ENCODE measurements at places on chromosomes 11 and 22. TPM values are rescaled to one million over a fixed set of nuclear protein-coding genes. Genes with fewer than 3 reads are reported as not detected.

- no peak for DNase-seq
Measured at GRCh38 chr11:2209900-2210321, 38.3 kb upstream of the TH start.

GRCh38 chr11:134047586-134047999 is 21.3 kb upstream of the JAM3 start:
- peak; percentile 16 for DNase-seq

DNA sequence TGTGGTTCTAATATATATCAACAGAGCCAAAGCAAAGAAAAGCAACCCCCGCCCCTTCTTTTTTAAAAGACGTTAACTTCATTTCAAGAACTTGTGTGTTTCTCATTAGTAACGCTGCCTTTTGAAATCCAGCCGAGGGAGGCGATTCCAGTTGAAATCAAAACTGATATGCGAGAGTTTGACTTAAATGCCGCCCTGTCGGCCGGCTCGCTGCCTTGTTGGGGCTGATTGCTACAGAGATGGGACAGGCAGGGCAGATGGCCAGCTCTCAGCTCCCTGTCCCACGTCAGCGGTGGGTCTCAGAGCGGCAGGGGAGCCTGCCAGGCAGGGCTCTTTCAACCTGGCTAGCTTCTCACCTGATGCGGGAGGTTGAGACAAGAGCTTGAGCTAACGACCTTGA is 51.9 kb upstream of the ALX4 start:
- no peak for DNase-seq

DNA sequence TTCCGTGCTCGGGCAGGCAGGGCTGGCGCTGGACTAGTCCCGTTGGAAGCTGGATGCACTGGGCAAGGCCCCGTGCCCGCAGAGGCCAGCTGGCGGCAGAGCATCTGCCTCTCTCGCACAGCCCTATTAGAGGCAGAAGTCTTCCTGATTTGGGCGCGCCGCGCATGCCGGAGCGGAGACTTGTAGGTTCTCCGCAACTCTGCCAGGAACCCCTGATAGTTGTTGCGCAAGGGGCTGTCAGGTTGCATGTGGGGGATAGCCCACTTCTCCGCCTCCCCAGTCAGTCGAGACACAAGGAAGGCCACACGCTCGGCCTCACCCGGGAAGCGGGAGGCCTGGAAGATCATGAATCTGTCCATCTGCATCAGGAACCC is 1.2 kb downstream of the RTL6 start:
- DNase-seq, result no peak

DNA sequence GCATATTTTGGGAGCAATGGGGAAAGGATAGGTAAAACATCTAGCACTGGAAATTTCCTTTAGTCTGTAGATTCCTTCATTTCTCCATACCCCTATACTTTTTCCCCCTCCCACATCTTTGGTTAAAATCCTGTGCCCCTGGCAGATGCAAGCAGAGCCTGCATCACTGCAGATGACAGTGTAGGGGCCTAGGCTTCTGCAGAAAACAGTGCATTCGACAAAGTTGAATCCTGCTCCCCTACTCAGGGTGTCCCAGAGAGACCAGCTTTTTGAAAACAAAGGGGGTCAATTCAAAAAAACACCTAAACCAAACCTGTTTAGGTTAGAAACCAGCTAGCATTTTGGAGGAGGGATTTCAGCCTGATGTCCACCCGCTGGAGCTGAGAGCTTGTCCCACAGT is 43.8 kb upstream of the BLID start:
- no peak for DNase-seq

DNA sequence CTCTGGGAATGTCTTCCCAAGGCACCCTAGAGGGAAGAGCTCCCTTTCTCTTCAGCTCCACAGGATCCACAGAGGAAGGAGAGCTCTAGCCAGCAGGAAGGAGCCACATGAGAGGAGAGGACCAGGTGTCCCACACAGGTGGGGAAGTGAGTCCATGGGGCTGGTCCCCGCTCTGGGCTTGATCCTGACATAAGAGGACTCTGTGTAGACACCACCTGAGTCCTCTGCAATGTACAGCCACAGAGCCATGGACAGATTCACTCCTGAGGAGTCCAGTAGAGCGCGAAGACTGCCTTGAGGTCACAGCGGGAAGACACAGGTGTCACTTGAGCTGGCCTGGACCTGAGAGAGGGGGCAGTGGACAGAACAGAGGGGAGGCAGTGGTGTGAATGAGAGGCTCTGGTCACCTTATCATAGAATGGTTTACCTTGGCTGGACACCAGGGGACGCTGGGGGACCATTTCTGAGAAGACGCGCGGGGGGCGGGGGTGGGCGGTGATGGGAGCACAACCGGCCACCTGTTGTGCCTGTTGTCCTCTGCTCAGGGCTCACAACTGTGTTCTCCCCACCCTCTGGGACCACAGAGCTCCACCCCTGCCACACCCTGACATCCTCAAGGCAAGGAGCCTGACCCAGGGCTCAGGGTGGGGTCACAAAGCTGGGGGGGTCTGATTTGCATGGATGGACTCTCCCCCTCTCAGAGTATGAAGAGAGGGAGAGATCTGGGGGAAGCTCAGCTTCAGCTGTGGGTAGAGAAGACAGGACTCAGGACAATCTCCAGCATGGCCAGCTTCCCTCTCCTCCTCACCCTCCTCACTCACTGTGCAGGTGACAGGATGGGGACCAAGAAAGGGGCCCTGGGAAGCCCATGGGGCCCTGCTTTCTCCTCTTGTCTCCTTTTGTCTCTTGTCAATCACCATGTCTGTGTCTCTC is 128.2 kb downstream of the ZNF280B start:
- no peak for DNase-seq

DNA sequence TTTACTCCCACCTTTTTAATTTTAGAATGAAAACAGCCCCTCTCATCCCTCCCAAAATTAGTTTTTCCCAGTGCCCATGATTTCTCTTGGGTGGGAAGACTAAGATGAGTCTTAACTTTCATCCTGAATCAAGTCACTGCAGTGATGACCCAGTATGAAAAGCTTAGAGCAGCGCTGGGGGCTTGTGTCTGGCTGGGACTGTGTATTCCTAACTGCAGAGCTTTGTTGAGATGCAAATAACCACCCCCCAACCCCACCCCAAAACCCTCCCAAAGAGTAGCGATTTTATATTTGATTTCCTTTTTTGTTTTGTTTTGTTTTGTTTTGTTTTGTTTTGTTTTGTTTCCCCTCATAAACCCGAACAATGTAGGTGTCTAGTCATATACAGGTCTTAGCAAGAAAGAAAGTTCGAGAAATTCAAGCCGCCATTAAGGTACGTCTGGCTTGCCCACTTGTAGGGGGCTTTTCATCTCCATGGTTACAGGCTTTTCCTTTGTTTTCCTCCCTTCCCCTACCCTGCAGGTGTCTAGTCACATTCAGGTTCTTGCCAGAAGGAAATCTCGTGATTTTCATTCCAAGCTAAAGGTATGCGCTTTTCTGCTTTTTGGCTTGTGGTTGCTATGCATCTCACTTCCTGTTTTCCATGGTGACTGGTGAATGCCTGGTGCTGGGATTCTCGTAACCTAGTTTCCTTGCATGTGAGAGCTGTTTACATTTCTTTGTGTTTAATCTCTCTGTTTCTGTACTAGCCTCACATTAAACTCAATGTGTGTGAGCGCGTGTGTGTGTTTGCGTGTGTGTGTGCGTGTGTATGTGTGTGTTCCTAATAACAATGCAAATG is 144.6 kb upstream of the RASSF10 start:
- DNase-seq, result peak; percentile 99

DNA sequence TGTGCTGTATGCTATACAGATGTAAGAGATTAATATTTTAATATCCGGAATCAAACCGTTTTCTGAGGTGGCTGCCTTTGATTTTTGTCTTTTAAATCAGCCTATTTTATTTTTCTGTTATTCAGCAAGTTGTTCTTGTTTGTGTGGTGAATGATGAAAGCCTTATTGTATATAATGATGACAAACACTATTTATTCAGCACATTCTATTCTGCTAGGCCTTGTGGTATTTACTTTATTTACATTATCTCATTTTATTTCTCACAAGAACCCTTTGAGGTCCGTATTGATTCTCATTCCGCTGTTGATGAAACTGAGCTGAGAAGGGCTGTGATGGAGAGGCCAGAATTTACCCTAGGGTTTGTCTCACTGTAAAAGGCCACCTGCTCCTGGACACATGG is 40.5 kb downstream of the KREMEN1 start:
- no peak for DNase-seq

GRCh38 chr11:61545921-61546320 is 35.0 kb downstream of the SYT7 start:
- no peak for DNase-seq

GRCh38 chr11:12930850-12931249 is 78.3 kb upstream of the RASSF10 start:
- DNase-seq, result no peak

DNA sequence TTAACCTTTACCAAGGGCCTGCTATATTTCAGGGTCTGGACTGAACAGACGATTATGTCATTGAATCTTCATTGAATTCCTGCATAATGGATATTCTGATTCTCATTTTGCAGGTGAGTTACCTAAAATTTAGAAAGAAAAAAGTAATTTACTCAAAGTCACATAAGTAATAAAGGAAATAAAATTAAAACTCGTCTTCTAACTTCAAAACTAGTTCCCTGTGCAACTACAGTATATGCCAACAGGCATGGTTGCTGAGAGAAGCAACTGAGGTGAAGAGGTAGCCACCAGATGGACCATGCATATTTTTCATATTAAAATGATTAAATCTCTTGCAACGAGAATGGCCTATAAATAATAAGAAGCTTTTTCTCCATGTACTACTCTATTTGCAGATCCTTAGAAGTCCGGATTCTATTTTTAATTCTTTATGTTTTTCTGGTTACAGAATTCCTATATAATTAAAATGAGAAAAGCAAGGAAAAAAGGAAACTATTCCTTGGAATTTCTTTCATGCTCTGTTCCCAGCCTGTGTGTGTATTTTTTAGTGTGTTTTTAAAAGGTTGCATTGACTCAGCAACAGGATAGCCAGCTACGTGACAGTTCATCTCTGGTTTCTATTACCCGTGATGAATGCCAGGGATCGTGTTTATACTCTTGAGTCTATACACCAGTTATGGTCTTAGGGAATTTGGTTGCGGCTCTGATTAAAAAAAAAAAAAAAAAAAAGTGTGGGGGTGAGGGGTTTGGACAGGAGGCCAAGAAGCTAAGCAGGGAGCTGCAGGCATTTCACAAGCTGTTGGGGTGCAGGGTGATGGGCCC is 186.8 kb downstream of the ETS1 start:
- DNase-seq, result no peak

DNA sequence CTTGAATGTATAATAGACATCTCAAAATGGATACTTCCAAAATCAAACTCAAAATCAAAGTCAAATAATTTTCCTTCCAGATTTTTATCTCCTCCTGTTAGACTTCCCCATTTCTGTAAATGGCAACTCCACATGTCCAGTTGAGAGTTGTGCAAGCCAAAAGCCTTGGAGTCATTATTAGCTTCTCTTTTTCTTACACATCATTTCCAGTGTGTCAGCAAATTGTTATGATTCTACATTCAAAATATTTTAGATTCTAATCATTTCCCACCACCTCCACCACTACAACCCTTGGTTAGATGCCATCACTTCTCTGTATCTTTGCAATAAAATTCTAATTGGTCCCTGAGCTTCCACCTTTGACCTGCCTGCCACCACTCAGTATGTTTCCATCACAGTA is 155.7 kb downstream of the CNTN5 start:
- DNase-seq, result no peak

DNA sequence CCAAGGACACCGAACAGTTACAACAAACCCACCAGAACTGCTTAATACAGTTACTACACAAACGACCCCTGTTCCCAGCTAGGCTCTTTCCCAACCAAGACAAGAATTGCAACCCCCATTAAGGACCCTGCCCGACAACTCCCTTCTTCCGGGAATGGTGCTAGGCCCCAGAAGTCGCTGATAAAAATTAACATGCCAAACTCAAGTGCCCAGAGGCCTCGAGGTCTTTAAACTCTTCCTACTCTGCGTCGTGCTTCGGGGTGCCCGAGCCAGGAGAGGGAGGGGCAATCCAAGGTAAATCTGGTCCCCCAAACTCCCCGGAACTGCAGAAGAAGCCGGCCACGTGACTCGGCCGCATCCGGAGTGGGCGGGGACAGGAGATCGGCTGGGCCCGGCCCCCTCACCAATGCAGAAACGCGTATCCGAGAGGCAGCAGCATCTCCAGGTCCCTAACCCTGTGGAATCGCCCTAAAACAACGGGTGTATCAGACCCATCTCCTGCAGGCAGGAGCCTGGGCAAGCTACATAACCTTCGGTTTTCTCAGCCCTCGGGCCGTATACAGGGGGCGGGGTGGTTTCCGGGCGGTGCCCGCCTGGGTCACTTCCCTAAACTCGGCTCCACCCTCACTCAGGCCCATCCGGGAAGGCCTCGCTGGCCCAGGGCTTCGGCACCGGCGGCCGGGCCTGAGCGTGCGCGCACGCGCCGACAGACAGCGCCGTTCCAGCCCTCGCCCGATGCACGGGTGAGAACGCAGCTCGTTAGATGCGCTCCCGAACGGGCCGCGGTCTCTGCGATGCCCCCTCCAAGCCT is 1.1 kb downstream of the CFL1 start:
- peak; percentile 68 for DNase-seq

GRCh38 chr11:64619196-64619595 is 28.2 kb downstream of the SLC22A12 start:
- no peak for DNase-seq

GRCh38 chr11:1766719-1767398 is 3.1 kb upstream of the CTSD start:
- no peak for DNase-seq

The ABCC8 gene
- total RNA-seq, result not detected

The TENM4 gene
- total RNA-seq, result not detected

The SYT13 gene
- under 0.01 TPM for total RNA-seq

The ALDH3B2 gene
- not detected for total RNA-seq

The USP2 gene
- total RNA-seq, result 0.22 TPM

The CENPM gene
- total RNA-seq, result 5.4 TPM
